ENCODE measurements at places on chromosomes 3 and 15. TPM values are rescaled to one million over a fixed set of nuclear protein-coding genes. Genes with fewer than 3 reads are reported as not detected.

GRCh38 chr15:70362886-70363285 is 265.2 kb upstream of the TLE3 start:
- DNase-seq: peak; percentile 67
- no peak overlapping the region for H3K4me3 ChIP-seq
- peaks cover 7% of the 10 kb centered on the region for H3K4me1 ChIP-seq
- no peak overlapping the region for H3K27ac ChIP-seq

The DLL4 gene
- not detected for total RNA-seq

- H3K4me3 ChIP-seq: no peak overlapping the region
- no peaks in the 10 kb centered on the region for H3K4me1 ChIP-seq
- peak; percentile 44 for DNase-seq
- no peaks in the 10 kb centered on the region for H3K27me3 ChIP-seq
- H3K27ac ChIP-seq: no peak overlapping the region
These were observed 188.2 kb downstream of the VPS13C start for GRCh38 chr15:61871926-61872522.

DNA sequence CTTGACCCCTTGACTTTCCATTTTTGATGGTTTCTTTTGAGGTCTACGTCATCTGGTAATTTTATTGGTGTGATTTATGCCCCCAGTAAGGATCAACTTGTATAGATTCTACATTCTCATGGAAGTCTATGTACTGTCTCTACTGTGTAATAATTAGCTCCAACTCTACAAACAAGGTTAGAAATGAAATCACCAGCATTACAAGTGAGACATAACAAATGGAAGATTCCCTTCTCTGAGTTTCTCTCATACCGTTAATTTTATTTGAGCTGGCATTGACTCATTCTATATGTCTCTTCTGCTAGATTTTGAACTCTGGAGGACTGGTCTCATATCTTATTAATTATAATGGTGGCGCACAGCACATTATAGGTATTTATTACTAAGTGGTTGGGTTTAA is 138.9 kb downstream of the LPP start:
- H3K4me1 ChIP-seq: peaks cover 42% of the 10 kb centered on the region
- no peak overlapping the region for H3K4me3 ChIP-seq
- DNase-seq: no peak
- H3K27ac ChIP-seq: no peak overlapping the region
- H3K27me3 ChIP-seq: peaks cover 2% of the 10 kb centered on the region
- no peaks in the 10 kb centered on the region for H3K36me3 ChIP-seq

- no peaks in the 10 kb centered on the region for H3K36me3 ChIP-seq
- no peaks in the 10 kb centered on the region for H3K4me1 ChIP-seq
These were observed 204.4 kb downstream of the RYR3 start for GRCh38 chr15:33515121-33515520.

The FOXL2NB gene
- total RNA-seq: not detected

DNA sequence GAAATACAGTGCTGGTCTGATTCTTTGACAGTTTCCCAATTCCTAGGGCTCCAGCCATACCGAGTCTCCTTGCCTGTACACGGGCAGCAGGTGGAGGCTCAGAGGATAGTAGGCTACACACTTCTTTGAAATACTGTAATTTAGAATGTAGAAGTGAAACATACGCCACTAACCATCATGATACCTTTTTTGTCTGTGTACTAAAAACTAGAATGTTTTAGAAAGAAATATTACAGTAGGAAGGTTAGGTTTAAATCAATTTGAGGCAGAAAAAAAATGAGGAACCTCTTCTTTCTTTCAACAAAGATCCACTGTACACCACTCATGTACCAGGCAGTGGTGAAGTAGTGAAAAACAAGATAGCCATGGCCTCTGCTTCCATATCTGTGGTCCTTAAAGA is 354.7 kb downstream of the MCTP2 start:
- H3K4me3 ChIP-seq: no peak overlapping the region
- DNase-seq: no peak
- peaks cover 4% of the 10 kb centered on the region for H3K4me1 ChIP-seq
- H3K27ac ChIP-seq: no peak overlapping the region
- H3K36me3 ChIP-seq: no peaks in the 10 kb centered on the region

The VILL gene
- 19.9 TPM for total RNA-seq

The KLHL6 gene
- 41.1 TPM for total RNA-seq

The IFT122 gene
- total RNA-seq: 6.6 TPM

GRCh38 chr15:63194880-63195568 is 5.6 kb downstream of the RAB8B start:
- H3K27me3 ChIP-seq: no peaks in the 10 kb centered on the region
- DNase-seq: no peak
- no peak overlapping the region for H3K4me3 ChIP-seq
- H3K4me1 ChIP-seq: peaks cover 22% of the 10 kb centered on the region
- H3K36me3 ChIP-seq: no peaks in the 10 kb centered on the region
- no peak overlapping the region for H3K27ac ChIP-seq

DNA sequence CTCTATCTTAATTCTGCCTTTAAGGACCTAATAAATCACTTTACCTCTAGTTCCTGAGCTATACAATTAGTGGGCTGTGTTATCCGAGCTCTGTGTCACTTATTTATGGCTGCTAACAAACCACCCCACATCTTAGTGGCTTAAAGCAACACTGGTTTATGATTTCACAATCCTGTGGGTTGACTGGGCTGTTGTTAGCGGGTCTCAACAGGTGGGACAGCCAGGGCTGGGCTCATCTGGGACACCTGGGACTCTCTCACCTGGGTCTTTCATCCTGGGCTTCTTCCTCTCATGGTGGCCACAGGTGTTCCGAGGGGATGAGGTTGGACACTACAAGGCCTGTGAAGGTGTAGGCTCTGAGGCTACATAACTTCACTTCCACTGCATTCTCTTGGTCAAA is 35.8 kb upstream of the CHST2 start:
- H3K36me3 ChIP-seq: no peaks in the 10 kb centered on the region
- no peak for DNase-seq
- no peak overlapping the region for H3K4me3 ChIP-seq
- no peaks in the 10 kb centered on the region for H3K27me3 ChIP-seq
- H3K27ac ChIP-seq: no peak overlapping the region

- H3K27me3 ChIP-seq: no peaks in the 10 kb centered on the region
- H3K4me3 ChIP-seq: no peak overlapping the region
These were observed 119.2 kb upstream of the THBS1 start for GRCh38 chr15:39461536-39462130.

GRCh38 chr3:154121701-154122551 is 736 bp downstream of the ARHGEF26 start:
- no peak overlapping the region for H3K27ac ChIP-seq
- DNase-seq: no peak
- no peaks in the 10 kb centered on the region for H3K4me1 ChIP-seq
- no peak overlapping the region for H3K4me3 ChIP-seq

- H3K36me3 ChIP-seq: no peaks in the 10 kb centered on the region
- no peak for DNase-seq
- no peak overlapping the region for H3K4me3 ChIP-seq
- H3K27me3 ChIP-seq: no peaks in the 10 kb centered on the region
These were observed 114.0 kb upstream of the PLCL2 start for GRCh38 chr3:16770792-16771191.

- DNase-seq: no peak
- H3K27ac ChIP-seq: no peak overlapping the region
- H3K4me3 ChIP-seq: no peak overlapping the region
These were observed 1028.6 kb downstream of the MCTP2 start for GRCh38 chr15:95259965-95260364.

- no peak overlapping the region for H3K27ac ChIP-seq
- no peaks in the 10 kb centered on the region for H3K27me3 ChIP-seq
- H3K4me3 ChIP-seq: no peak overlapping the region
- peaks cover 5% of the 10 kb centered on the region for H3K4me1 ChIP-seq
- DNase-seq: no peak
- H3K36me3 ChIP-seq: no peaks in the 10 kb centered on the region
These were observed 16.9 kb downstream of the TCAIM start for GRCh38 chr3:44355362-44356033.

DNA sequence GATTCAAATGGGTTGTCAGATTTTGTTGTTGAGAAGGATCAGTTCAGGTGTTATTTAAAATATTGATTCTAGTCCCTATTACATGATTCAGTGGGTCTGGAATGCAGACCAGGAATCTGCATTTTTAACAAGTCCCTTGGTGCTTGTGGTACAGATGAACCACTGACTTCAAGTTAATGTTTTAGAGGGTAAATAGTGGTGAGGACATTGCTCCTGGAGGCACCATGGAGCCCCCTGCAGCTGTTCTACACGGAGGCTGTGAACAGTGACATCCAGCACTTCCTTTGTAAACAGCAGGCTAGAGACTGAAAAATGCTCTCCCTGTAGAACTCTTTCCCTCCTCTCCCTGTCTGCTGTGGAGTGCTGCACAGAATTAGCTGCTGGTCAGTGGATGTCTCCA is 4.8 kb upstream of the FSIP1 start:
- H3K36me3 ChIP-seq: no peaks in the 10 kb centered on the region
- peaks cover 12% of the 10 kb centered on the region for H3K4me1 ChIP-seq
- no peak overlapping the region for H3K4me3 ChIP-seq
- H3K27ac ChIP-seq: no peak overlapping the region
- no peak for DNase-seq

The PCYT1A gene
- total RNA-seq: 42.6 TPM

- no peaks in the 10 kb centered on the region for H3K36me3 ChIP-seq
- no peak overlapping the region for H3K4me3 ChIP-seq
- H3K27ac ChIP-seq: no peak overlapping the region
- no peaks in the 10 kb centered on the region for H3K4me1 ChIP-seq
- H3K27me3 ChIP-seq: no peaks in the 10 kb centered on the region
These were observed 70.5 kb upstream of the FOXB1 start for GRCh38 chr15:59933607-59934006.

GRCh38 chr15:78272776-78273175 is 8.4 kb downstream of the DNAJA4 start:
- no peaks in the 10 kb centered on the region for H3K4me1 ChIP-seq
- H3K27ac ChIP-seq: no peak overlapping the region
- no peak for DNase-seq
- H3K4me3 ChIP-seq: no peak overlapping the region

The CPLX3 gene
- 5.2 TPM for total RNA-seq

All from Karpas-422 (cell line).